ENCODE measurements at places on chromosomes 2 and 18.

GRCh38 chr2:73759904-73760303 is 20.0 kb downstream of the DUSP11 start:
- no peak for DNase-seq

GRCh38 chr2:177784745-177785067 is 287.9 kb downstream of the PDE11A start:
- no peak for DNase-seq

DNA sequence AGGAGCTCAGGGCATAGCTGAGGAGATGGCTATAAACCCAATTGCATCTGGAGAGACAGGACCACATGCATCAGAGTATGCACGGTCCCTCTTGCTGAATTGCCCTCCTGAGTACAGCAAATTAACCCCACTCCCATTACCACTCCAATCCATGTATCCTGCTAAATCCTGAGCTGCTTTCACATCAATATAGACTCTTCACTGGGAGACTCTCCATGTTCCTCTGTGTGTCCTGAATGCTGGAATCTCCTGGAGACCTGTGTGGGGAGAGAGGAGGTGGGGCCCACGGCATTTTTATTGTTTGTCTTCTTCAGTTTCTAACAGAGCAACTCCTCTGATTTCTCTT is 41.6 kb downstream of the THNSL2 start:
- DNase-seq: no peak

DNA sequence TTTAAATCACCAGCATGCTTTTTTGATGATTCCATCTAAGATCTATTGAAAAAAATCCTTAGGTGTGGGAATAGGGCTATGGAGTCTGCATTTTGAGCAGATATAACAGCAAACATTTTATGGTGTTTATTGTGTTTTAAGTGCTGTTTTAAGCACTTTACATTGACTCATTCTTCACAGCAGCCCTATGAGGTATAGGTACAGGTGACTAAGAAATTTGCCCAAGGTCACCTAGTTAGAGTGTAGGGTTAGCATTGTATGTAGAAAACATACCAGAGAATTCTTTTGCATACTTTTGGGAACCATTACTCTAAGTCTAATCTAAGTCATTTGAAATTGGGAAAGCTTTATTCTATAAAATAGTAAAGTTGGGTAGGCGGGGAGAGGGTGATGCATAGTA is 31.3 kb downstream of the PPM1B start:
- DNase-seq: no peak

DNA sequence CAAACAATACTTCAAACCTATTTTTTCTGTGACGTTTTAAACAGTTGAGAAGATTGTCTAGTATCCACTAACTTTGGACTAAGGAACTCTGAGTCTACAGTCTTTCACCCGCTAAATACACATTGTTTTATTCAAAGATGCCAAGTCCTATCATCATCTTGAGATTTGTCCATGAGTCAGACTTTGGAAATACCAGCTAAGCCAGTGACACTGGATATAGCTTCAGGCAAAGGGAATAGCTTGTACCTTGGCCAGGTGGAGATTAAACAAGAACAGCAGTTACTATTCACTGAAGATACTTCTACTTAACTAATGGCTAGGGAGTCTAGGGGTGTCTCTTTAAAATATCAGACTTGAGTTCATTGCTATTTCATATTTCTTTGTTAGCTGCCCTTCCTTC is 137.5 kb downstream of the COMMD1 start:
- no peak for DNase-seq

DNA sequence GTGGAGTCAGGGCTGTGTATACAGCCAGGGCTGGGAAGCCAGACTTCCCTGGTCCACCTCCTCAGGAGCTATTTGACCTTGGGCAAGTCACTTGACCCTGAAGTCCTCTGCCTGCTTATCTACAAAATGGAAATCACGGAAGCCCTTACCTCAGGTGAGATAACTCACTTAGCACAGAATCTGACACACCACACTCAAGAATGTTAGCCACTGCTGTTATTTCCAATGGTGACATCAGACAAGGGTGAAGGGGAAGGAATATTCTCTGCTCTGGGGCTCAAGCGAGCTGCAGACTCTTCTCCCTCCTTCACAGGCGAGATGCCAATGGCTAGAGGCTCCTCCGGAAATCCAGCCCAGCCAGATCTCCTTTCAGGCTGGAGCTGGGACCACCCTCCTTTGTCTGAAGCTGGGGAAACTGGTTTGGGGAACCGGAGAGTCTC is 189.6 kb downstream of the HAUS1 start:
- peak; percentile 23 for DNase-seq

All from left lobe of liver (tissue), 2 donors.